CD4-positive, alpha-beta T cell treated with Interleukin-10 for 1 hour (primary cell): ENCODE measurements at places on chromosomes 13 and 19.

DNA sequence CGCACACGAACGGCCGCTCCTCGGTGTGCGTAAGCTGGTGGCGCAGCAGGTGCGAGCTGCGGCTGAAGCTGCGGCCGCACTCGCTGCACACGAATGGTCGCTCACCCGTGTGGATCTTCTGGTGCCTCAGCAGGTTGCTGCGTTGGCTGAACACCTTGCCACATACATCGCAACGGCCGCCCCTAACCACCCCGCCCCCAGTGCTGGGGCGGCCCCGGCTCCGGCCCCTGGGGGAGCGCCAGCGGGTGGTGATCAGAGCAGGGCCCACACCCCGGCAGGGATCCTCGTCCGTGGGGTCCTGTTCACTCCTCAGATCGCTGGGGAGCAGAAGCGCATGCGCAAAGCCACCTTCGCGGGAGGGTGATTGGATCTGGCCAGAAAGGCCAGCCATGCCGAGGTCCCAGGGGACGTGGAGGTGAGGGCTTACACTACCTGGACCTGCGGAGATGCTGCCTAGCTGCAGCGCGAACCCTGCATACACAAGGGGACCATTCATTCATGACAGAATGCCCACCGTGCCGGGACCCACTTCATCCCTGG lies 4.7 kb upstream of the UBE2M start:
- DNase-seq = peak; percentile 35

DNA sequence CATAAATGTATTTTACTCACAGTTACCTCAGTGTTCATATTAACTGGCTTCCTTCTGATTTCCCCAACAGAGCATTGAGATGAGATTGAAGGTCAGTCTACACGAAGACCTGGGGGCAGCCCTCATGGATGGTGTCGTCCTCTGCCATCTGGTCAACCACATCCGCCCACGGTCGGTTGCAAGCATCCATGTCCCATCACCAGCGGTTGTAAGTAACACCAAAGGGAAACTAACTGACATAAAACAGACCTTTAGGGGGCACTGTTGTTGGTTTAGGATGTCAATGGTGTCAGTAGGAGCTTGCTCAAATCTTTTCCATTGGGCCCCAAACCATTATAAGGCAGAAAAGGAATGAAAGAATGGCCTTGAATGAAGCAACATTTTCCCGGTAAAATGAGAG lies 68.2 kb downstream of the ESD start:
- peak; percentile 24 for DNase-seq

DNA sequence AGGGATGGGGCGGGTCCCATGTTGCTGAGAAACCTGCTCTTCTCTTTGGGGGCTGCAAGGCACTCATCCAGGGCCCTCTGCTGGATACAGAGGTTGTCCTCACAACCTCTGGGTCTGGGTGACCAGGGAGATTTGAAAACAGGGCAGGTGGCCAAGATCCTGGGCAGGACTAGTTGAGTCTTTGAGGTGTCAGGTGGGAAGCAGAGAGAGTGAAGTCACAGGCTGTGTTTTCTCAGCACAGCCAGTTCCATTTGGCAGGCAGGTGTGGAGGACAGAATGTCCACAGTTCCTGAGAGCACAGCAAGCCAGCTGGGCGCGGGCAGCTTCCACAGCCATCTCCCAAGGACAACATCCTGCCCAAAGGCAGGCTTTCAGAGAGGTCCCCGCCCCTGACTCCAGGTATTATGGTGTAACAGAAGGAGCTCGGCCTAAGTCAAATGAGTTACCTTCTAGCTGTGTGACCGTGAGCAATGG lies 118.8 kb downstream of the NUFIP1 start:
- no peak for DNase-seq

DNA sequence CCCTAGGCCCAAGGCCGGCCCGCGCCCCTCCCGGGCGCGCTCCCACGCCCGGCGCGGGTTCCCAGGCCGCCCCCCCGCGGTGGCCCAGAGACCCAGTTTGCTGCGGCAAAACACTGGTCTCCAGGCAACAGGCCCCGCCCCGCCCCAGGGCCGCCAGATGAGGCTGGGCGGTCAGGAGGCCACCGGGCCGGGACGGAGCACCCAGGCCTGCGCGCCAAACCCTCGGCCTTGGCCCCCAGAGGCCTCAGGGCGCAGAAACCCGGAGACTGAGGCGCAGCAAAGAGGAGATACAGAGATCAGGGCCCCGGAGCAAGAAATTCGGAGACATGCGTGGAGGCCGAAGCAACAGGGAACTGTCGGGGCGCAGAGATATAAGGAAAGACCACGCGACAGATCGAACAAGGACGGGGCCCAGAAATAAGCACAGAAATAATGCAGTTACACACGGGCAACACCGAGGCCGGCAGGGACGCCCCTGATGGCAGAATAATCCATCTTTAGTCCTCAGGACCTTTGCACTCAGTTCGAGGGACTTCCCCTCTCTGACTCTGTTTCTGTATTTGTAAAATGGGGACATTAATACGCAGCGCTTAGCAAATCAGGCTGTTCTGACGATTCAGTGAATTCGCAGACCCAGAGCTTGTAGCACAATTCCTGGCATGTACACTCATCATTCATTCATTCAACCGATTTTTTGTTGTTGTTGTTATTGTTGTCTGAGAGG lies 20.8 kb upstream of the ERCC1 start:
- peak; percentile 92 for DNase-seq

DNA sequence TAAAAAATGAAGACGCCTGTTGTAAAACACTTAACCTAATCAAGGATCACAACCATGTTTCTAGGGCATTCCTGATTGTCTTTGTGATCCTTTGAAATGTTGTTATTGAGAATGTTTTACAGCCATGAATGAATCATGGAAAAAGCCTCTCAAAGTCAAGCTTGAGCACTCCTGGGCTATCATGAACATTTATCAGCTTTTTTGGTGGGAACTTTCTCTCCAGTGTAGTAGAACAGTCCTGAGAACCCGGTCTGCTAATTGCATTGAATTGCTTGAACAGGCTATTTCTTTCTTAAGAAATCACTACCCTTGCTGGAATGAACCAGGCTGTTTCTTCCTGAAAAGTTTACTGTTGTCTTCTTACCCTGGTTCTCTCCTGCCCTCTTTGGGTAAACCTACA lies 516.5 kb downstream of the FGF9 start:
- peak; percentile 4 for DNase-seq

DNA sequence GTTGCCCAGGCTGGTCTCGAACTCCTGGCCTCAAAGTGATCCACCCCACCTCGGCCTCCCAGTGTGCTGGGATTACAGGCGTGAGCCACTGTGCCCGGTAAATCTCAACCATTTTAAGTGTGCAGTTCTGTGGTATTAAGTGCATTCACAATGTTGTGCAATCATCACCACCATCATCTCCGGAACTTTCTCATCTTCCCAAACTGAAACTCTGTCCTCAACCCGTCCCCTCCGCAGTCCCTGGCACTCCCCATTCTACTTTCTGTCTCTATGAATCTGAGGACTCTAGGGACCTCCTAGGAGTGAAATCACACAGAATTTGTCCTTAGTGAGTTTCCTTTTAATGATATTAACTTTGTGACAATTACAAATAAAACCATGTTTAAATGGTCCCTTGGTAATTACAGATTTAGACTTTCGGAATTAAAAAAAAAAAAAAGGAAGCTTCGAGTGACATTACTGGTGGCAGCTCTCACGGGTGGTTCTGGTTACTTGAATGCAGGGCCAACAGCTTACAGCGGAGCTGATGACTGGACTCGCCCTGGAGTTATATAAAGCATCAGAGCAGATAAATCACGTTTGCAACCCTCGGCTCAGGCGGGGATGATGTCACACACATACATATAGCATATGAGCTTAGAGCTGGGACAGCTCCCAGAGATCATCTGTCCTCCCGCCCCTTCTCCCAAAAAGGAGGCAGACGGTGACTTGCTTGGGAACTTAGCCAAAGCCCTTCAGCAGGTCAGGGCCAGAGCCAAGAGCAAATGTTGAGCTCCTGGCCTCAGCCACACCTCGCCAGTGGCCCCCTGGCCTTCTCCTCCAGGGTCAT lies 89.8 kb downstream of the ZNF557 start:
- DNase-seq = no peak

DNA sequence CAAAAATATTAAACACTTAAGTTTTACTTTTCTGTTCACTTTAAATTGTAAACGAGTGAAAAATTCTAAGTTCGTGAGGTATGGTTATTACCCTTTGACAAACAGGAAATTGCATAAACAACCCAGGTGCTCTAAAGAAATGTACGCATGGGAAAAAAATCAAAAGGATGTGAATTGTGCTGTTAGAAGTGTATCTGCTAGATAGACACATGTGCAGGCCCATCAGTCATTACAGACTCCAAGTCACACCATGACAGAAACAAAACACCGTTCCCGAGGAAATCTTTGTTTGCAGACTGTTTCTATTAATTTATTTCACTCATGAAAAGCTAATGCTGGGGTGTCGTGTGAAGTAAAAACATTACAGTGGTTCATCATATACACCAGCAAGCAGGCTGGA lies 17.0 kb upstream of the DOCK9 start:
- peak; percentile 58 for DNase-seq

GRCh38 chr19:51816711-51817110 lies 21.8 kb downstream of the FPR3 start:
- DNase-seq = no peak

DNA sequence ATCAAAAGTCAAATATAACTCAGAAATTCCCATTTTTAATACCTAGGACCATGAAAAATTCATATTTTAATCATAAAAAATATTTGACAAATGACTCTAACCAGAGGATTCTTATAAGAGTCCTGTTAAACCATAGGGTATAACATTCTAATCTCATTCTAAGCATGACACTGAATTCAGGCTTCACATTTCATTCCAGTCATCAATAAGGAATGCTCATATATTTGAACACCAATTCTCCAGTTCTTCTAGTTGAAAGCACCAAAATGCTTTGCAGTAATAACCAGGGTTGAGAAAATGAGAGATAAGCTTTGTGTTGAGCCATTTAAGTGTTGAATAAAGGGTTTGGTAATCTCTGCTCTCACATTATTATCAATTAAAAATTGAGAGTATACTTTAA lies 147.5 kb downstream of the VWA8 start:
- DNase-seq = no peak

DNA sequence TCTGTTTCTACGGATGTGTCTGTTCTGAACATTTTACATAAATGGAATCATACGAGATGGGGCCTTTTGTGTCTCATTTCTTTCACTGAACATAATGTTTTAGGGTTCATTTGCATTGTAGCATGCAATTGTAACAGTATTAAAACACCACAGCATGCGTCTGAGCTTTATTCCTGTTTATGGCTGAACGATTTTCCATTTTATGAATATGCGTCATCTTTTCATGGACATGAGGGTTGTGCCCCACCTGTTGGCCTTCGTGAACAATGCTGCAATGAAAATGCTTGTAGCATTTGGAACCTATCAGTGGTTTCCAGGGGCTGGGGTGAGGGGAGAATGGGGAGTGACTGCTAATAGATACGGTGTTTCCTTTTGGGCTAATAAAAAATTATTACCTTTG lies 5.1 kb downstream of the OR10H1 start:
- DNase-seq = no peak

- no peak for DNase-seq
These were observed 69.5 kb downstream of the KLF2 start for GRCh38 chr19:16394111-16394510.

GRCh38 chr19:12647047-12647446 lies 19.5 kb downstream of the MAN2B1 start:
- no peak for DNase-seq

- no peak for DNase-seq
These were observed 4.9 kb downstream of the PGPEP1 start for GRCh38 chr19:18345296-18345695.

DNA sequence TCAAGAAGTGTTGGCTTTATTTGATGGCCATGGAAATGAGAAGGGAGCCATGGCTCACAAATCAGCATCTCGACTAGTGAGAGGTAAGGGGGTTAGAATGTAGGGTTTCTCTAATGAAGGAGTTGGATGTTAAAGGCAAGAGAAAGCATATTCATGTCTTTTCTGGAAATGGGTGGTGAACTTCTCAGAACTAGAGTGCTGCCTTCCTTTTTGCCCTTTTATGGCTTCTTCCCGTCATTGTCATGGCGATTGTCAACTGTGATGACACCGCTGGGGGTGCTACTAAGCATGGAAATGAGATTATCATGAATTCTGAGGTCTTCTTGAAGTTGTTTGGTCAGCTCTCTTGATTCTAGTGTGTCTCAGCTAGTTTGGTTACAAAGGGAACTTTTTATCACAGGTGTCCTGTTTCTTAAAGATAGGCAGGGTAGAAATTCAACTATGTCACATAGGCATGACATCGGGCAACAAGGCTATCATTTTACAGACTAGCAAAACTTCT lies 180.4 kb downstream of the LIG4 start:
- no peak for DNase-seq

GRCh38 chr19:49255674-49256073 lies 69.3 kb downstream of the SLC6A16 start:
- DNase-seq = no peak

- DNase-seq = no peak
These were observed 885 bp upstream of the ZNF536 start for GRCh38 chr19:30371161-30371836.

- no peak for DNase-seq
These were observed 5.0 kb downstream of the XRCC1 start for GRCh38 chr19:43570174-43570791.

DNA sequence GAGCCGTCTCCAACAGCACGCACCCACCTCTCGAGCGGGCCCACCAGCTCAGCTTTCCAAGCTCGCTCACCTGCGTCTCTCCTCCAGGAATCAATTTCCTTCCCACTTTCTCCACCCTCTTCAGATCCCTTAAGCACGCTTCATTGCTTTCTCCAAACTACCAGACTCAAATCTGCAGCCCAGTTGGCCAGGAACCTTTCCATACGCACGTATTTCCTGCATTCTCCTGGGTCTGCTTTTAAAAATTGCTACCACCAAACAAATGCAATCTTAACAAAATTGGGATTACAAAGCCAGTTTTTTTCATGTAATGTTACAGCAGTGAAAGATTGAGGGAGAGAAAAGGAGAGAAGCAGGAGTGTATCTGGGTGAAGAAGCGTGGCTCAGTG lies 1.5 kb downstream of the ENOX1 start:
- no peak for DNase-seq

- DNase-seq = no peak
These were observed 369.9 kb upstream of the SLC10A2 start for GRCh38 chr13:103436057-103436654.

- DNase-seq = no peak
These were observed 48.0 kb upstream of the WASF3 start for GRCh38 chr13:26509491-26509890.

- no peak for DNase-seq
These were observed 117.4 kb downstream of the TRPC4 start for GRCh38 chr13:37752146-37752545.
